Activated CD4-positive, alpha-beta memory T cell treated with anti-CD3 and anti-CD28 coated beads, Interleukin-2, amount 10 ng/mL, durations not matched to agents 7 days and 5 days (primary cell): ENCODE measurements at places on chromosomes 6 and 20. TPM values are rescaled to one million over a fixed set of nuclear protein-coding genes. Genes with fewer than 3 reads are reported as not detected.
A peak's percentile ranks its signal among the peaks of the same experiment; 100 is the strongest.

DNA sequence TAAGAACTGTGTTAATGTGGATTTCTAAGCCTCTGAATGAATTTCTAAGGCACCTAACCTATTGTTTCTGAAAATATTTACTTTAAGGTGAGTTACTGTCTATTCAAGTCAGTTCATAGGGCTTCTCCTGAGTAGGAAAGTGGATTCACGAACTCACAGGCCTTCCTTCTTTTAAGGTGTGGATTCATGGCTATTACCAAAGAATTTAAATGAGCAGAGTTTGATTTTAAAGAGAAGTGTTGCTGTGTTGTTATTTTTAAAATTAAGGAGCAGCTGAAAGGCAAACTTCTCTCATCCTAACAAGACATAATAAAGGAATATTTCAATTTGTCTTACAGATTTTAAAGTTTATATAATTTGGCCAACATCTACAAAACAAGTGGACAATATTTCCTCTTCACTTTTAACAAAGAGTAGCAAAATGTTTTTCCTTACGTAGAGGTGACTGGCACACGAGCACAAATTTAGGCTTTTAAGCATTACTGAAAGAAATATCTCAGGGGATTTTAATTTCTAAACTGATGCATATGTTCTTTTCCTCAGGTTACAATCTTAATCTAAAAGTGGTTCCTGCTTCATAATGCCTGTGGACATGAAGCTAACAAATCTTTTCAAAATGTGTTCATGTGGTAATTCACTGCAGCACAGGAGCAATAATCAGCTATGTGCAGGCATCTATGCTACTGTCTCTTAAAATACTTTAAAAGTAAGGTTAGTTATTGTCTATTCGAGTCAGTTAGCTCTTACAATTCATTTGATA lies 602 bp upstream of the TSPYL4 start:
- no peak overlapping the region for H3K27ac ChIP-seq
- peaks cover 8% of the 10 kb centered on the region for H3K36me3 ChIP-seq
- H3K4me1 ChIP-seq = peaks cover 16% of the 10 kb centered on the region
- no peaks in the 10 kb centered on the region for H3K27me3 ChIP-seq
- H3K4me3 ChIP-seq = no peak overlapping the region

- no peak overlapping the region for H3K4me3 ChIP-seq
- H3K4me1 ChIP-seq = peaks cover 36% of the 10 kb centered on the region
- peaks cover 26% of the 10 kb centered on the region for H3K36me3 ChIP-seq
- DNase-seq = no peak
- peaks cover 37% of the 10 kb centered on the region for H3K27me3 ChIP-seq
Measured at GRCh38 chr6:2942914-2943563, 28.3 kb downstream of the SERPINB6 start.

GRCh38 chr6:106511288-106512047 lies 117.8 kb downstream of the RTN4IP1 start:
- H3K4me1 ChIP-seq = peaks cover 50% of the 10 kb centered on the region
- H3K27ac ChIP-seq = peak overlapping the region; percentile 80
- peak overlapping the region; percentile 93 for H3K4me3 ChIP-seq
- DNase-seq = peak; percentile 47

The OPRL1 gene
- 1.2 TPM for total RNA-seq

DNA sequence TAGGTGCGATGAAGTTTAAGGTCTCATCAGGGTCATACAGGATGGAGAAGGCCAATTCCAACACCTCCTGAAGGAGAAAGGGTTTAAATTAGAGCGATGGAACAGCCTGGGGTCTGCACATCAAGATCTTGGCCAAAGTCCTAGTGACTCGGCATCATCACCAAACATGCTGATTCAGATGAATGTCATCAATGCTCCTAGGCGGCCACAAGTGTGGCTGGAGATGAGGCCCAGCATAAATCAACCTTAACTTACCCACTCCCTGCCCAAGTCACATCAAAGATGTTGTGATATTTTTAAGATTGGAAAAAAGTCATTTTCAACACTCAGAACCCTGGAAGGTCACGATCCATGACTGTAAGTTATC lies 37.5 kb downstream of the ELMO2 start:
- peaks cover 89% of the 10 kb centered on the region for H3K36me3 ChIP-seq
- no peak overlapping the region for H3K4me3 ChIP-seq
- no peak for DNase-seq
- peaks cover 37% of the 10 kb centered on the region for H3K4me1 ChIP-seq
- H3K27ac ChIP-seq = peak overlapping the region; percentile 54
- no peaks in the 10 kb centered on the region for H3K27me3 ChIP-seq

The GRIK2 gene
- total RNA-seq = not detected

GRCh38 chr20:37892001-37892400 lies 10.9 kb upstream of the VSTM2L start:
- no peaks in the 10 kb centered on the region for H3K27me3 ChIP-seq
- no peaks in the 10 kb centered on the region for H3K4me1 ChIP-seq
- DNase-seq = no peak

The MYB gene
- total RNA-seq = 27.7 TPM

The DEFB115 gene
- not detected for total RNA-seq

DNA sequence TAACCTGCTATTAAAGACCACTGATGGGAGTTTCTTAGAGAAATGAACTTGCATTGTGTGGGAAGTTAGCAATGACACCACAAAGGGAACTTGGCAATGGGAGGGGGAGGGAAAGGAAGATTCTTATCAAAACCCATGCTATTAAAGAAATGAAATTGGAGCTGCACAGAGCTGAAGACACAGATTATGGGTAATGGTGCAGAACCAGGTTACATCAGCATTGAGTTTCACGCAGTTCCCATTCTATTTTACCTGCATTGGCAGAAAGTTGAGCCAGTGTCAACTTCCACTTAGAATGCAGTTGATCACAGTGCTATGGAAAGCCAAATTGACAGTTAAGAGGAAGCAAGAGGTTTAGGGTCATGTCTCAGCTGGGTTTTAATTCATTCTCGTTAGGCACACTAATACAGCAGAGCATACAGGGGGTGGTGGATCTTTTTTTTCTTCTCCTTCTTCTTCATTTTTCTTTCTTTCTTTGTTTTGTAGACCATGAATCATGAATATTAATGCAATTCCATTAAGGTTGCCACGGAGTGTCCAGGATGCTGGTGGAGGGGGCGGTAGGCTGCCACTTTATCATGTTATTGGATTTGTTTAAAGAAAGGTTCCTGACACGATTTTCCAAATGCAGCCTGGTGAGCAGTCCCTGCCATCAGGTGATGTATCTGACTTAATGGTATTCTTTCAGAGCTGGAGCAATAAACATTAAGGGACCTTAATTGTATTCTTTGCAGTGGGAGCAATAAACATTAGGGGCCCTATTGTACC lies 1092.0 kb upstream of the MAP3K7 start:
- DNase-seq = no peak
- no peaks in the 10 kb centered on the region for H3K36me3 ChIP-seq
- H3K27ac ChIP-seq = no peak overlapping the region
- H3K4me1 ChIP-seq = no peaks in the 10 kb centered on the region
- H3K4me3 ChIP-seq = no peak overlapping the region

DNA sequence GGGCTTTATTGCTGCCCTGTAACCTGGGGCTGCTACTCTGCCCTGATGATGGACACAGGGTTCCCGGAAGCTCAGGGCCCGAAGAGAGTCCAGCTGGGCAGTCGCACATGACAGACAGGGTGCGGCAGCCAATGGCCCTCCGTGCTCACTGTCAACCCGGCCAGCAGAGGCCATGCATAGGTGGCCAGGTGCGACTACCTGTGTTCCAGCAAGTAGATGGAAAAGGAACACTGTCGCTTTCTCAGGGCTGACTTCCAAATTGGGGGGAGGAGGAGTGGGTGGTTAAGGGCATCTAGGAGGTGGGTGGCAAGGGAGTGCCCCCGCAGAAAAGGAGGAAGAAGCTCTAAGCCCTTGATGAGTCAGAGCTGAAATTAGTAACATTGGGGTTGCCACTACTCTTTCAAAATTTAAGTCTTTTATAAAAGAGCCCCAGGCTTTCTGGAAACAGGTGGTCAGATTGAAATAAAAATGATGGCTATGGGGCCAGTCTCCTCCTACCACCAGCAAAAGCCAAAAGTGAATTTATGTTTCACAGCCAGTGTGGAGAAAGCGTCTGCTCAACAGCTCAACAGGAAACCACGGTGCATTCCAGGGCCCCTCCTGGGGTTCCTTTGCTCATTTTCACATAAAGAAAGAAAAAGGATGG lies 2.3 kb upstream of the RAMACL start:
- peaks cover 12% of the 10 kb centered on the region for H3K4me1 ChIP-seq
- no peak overlapping the region for H3K4me3 ChIP-seq
- H3K27ac ChIP-seq = no peak overlapping the region
- no peaks in the 10 kb centered on the region for H3K36me3 ChIP-seq
- DNase-seq = no peak

The SLC22A1 gene
- total RNA-seq = 1.3 TPM

The RSPO3 gene
- total RNA-seq = not detected

- H3K36me3 ChIP-seq = peaks cover 3% of the 10 kb centered on the region
- H3K27ac ChIP-seq = no peak overlapping the region
Measured at GRCh38 chr20:676967-677366, 1.4 kb upstream of the SCRT2 start.

The HSPA1L gene
- total RNA-seq = 3.0 TPM

The NRSN1 gene
- total RNA-seq = not detected

The WFDC5 gene
- total RNA-seq = 0.63 TPM

- no peaks in the 10 kb centered on the region for H3K36me3 ChIP-seq
- peaks cover 22% of the 10 kb centered on the region for H3K4me1 ChIP-seq
- H3K4me3 ChIP-seq = no peak overlapping the region
- no peak overlapping the region for H3K27ac ChIP-seq
Measured at GRCh38 chr20:63854069-63854765, 7.1 kb upstream of the ABHD16B start.

DNA sequence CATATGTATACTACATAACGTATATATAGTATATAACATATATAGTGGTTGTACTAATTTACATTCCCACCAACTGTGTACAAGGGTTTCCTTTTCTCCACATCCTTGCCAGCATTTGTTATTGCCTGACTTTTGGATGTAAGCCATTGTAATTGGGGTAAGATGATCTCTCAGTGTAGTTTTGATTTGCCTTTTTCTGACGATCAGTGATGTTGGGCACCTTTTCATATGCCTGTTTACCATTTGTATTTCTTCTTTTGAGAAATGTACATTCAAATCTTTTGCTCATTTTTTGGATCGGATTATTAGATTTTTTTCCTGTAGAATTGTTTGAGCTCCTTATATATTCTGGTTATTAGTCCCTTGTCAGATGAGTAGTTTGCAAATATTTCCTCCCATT lies 11.4 kb downstream of the SYNJ2 start:
- H3K36me3 ChIP-seq = no peaks in the 10 kb centered on the region
- no peak overlapping the region for H3K27ac ChIP-seq
- H3K4me1 ChIP-seq = peaks cover 32% of the 10 kb centered on the region
- no peak overlapping the region for H3K4me3 ChIP-seq
- DNase-seq = no peak

DNA sequence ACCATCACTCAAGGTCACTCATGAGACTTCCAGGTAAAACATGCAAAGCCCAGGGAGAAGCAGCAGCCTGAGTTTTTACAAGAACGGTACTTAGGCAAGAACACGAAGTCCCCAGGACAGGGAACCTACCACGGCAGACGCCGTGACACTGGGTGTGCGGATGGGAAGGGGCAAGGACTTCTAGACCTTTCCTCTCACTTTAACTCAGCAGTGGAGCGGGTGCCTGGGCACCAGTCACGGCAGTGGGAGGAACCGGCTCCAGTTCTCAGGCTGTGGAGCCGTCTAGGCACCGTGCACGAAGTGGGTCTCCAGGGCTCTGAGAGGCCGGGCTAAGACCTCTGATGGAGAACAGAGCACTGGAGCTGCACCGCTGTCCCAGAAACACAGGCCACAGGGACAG lies 2.5 kb downstream of the ZBTB46 start:
- H3K4me3 ChIP-seq = no peak overlapping the region
- H3K27me3 ChIP-seq = peaks cover 56% of the 10 kb centered on the region
- peaks cover 4% of the 10 kb centered on the region for H3K36me3 ChIP-seq
- H3K27ac ChIP-seq = no peak overlapping the region
- H3K4me1 ChIP-seq = peaks cover 10% of the 10 kb centered on the region
